ENCODE measurements at places on chromosomes 3 and 15. TPM values are rescaled to one million over a fixed set of nuclear protein-coding genes. Genes with fewer than 3 reads are reported as not detected.

Gene OR5K2
- not detected for polyA plus RNA-seq

Gene FAM3D
- polyA plus RNA-seq: not detected

Gene PLSCR2
- polyA plus RNA-seq: not detected

Gene NRG4
- polyA plus RNA-seq: 1.7 TPM

Gene XRN1
- 10.6 TPM for polyA plus RNA-seq

Gene HRH1
- not detected for polyA plus RNA-seq

Gene GOLGA8R
- 0.05 TPM for polyA plus RNA-seq

Gene RYK
- 2.0 TPM for polyA plus RNA-seq

- no peak for DNase-seq
- H3K27me3 ChIP-seq: no peaks in the 10 kb centered on the region
- H3K36me3 ChIP-seq: peaks cover 13% of the 10 kb centered on the region
Observed at GRCh38 chr3:50015918-50016317, 72.8 kb upstream of the RBM5 start.

- no peak overlapping the region for H3K27ac ChIP-seq
- H3K36me3 ChIP-seq: no peaks in the 10 kb centered on the region
- no peaks in the 10 kb centered on the region for H3K4me1 ChIP-seq
- no peak overlapping the region for H3K4me3 ChIP-seq
Observed at GRCh38 chr3:44903751-44904150, 29.3 kb downstream of the TGM4 start.

DNA sequence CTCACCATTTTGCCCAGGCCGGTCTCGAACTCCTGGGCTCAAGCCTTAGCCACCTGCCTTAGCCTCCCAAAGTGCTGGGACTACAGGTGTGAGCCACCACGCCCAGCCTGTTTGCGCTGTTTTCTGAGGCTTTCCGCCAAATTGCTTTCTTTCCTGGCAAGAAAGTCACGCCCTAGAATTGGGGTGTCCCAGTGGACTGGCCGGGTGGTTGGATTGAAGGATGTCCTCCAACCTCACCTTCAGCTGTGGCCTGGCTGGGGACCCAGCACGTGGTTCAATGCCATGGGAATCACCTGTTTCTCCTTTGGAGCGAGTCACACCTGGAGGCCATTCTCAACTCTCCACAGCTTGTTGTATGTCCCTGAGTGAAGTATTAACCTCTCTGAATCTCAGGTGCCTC lies 5.8 kb upstream of the ANKDD1A start:
- H3K4me3 ChIP-seq: no peak overlapping the region
- DNase-seq: no peak
- H3K36me3 ChIP-seq: no peaks in the 10 kb centered on the region
- H3K4me1 ChIP-seq: peaks cover 13% of the 10 kb centered on the region
- H3K27me3 ChIP-seq: no peaks in the 10 kb centered on the region

GRCh38 chr3:54906763-54907162 lies 21.1 kb downstream of the LRTM1 start:
- H3K27ac ChIP-seq: no peak overlapping the region
- no peak for DNase-seq
- no peaks in the 10 kb centered on the region for H3K27me3 ChIP-seq
- no peak overlapping the region for H3K4me3 ChIP-seq
- H3K36me3 ChIP-seq: no peaks in the 10 kb centered on the region
- H3K4me1 ChIP-seq: no peaks in the 10 kb centered on the region

- H3K27me3 ChIP-seq: no peaks in the 10 kb centered on the region
- no peaks in the 10 kb centered on the region for H3K4me1 ChIP-seq
Observed at GRCh38 chr15:49387471-49387870, 35.6 kb upstream of the FGF7 start.

DNA sequence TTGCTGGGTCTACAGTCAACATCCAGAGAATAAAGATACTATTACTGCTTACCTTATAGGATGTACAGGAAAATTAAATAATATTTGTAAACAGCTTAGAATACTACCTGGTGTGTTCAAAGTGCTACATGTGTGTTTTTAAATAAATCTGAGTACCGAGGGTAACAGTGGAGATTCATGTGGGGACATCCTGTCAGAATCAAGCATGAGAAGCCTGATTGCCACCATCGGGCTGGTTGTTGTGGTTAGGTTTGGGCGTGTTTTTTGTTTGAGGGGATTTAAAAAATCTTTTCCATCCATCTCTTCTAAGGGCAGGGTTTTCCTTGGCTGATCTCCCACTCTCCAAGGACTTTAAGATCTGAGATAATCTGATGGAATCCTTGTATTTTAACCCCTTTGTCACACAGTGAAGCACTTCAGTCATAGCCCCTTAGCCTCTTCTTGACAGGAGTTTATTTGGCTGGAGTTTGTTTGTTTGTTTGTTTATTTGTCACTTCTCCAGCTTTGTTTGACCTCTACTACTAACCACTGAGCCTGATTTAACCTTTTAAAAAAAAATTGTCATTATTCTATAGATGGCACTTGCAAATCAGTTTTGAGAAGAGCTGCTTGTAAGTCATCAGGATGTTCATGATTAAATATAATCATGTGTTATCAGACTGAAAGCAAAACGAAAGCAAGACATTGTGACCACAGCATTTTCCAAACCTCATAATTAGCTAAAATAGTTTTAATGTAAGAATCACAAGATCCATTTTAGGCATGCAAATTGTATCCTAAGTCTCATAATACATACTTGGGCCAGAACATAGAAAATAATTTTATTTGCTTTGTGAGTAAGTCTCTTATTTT lies 72.8 kb upstream of the RARB start:
- no peaks in the 10 kb centered on the region for H3K4me1 ChIP-seq
- H3K4me3 ChIP-seq: no peak overlapping the region
- no peaks in the 10 kb centered on the region for H3K27me3 ChIP-seq

DNA sequence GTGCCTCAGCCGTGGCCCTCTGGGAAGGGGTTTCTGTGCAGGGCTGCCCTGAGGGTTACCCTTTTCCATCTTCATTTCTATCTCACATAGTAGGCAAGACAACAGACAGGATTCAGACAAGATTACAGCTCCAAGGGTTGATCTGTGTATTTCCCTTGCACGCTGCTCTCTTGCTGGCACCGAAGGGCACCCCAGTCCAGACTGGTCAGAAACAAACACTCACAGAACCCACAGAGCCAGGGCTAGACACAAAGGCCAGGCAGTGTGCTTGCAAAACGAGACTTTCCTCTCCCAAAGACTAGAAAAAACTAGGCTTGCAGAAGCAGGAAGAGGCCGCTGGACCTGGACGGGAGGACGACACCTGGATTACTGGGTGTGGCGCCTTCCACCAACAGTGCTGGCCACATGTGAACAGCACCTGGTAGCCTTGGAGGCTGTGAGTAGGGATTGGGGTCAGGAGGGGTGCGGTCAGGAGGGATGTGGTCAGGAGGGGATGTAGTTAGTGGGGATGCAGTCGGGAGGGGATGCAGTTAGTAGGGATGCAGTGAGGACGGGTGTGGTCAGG lies 96.8 kb downstream of the BDH1 start:
- H3K27me3 ChIP-seq: no peaks in the 10 kb centered on the region
- no peak overlapping the region for H3K27ac ChIP-seq
- H3K4me1 ChIP-seq: no peaks in the 10 kb centered on the region
- H3K36me3 ChIP-seq: no peaks in the 10 kb centered on the region
- DNase-seq: no peak
- no peak overlapping the region for H3K4me3 ChIP-seq

GRCh38 chr15:64024172-64025050 lies 21.9 kb downstream of the DAPK2 start:
- H3K36me3 ChIP-seq: no peaks in the 10 kb centered on the region
- H3K4me1 ChIP-seq: 0 out of 2 replicates have a peak, but pooled peaks cover 4% of the 10 kb centered on the region
- no peak overlapping the region for H3K4me3 ChIP-seq

GRCh38 chr3:154728285-154728684 lies 298.3 kb upstream of the GPR149 start:
- no peaks in the 10 kb centered on the region for H3K27me3 ChIP-seq
- H3K36me3 ChIP-seq: no peaks in the 10 kb centered on the region
- no peaks in the 10 kb centered on the region for H3K4me1 ChIP-seq
- no peak for DNase-seq

DNA sequence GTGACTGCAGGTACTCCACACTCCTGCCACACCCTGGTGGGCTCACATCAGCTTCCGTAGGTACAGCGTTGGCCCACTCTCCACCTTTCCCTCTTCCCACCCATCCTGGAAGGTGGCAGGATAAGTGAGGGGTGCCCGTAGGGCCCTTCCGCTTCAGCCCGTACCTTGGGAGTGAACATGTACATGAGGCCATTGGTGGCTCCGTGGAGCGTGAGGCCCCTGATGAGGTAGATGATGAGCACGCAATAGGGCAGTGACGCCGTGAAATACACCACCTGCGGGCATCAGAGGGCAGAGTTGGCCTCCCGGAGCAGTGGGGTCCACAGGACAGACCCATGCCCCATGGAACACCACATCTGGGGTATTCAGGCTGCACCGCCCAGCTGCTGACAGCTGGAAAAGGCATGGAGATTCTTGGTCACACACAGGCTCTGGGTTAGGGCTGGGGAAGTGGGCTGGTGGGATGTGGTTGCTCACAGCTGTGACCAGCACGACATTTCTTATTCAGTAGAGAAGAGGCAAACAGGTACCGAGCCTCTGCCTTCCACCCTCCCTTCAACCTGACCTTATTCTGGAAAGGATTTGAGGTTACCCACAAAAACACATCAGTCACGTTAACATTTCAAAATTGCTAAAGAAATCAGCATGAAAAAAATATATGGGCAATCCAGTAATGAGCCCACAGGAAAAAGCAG lies 23.8 kb downstream of the SLC6A20 start:
- H3K4me1 ChIP-seq: no peaks in the 10 kb centered on the region
- DNase-seq: no peak
- no peaks in the 10 kb centered on the region for H3K36me3 ChIP-seq
- H3K27me3 ChIP-seq: 0 out of 2 replicates have a peak, but pooled peaks cover 2% of the 10 kb centered on the region
- H3K4me3 ChIP-seq: no peak overlapping the region

DNA sequence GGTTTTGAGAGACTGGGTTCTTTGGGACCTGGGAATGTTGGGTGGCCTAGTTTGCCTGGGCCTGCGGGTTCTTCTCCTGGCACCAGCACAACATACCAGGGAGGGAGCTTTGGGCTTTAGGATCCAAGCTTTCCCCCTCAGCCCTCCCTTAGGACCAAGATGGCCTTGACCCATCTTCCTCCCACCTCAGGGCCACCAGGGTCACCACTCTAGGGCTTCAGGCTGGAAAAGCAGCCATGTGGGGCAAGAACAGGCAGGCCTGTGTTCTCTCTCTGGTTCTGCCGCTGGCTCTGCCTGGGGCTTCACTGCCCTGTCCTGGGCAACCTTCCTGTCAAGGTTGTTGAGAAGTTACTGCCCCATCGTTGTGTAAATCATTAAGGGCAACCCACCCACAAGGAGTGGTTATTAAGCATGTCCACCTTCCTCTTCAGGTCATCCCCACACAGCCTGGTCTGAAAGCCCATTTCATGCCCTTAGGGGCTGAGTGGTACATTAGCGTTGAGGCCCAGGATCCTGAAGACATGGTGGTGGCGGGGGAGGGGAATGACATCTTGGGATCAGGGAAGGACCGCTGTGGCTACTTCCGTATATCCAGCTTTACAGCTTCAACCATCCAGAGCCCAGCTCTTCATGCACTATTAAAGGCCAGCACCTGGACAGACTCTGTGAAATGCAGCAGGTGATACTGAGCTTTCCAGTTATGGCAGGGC lies 652 bp downstream of the DUOX1 start:
- H3K36me3 ChIP-seq: no peaks in the 10 kb centered on the region
- H3K27me3 ChIP-seq: peaks cover 12% of the 10 kb centered on the region
- no peak overlapping the region for H3K27ac ChIP-seq
- H3K4me1 ChIP-seq: no peaks in the 10 kb centered on the region
- no peak overlapping the region for H3K4me3 ChIP-seq
- no peak for DNase-seq

- no peaks in the 10 kb centered on the region for H3K4me1 ChIP-seq
- no peak overlapping the region for H3K27ac ChIP-seq
- no peaks in the 10 kb centered on the region for H3K36me3 ChIP-seq
- H3K27me3 ChIP-seq: no peaks in the 10 kb centered on the region
- H3K4me3 ChIP-seq: no peak overlapping the region
- DNase-seq: no peak
Observed at GRCh38 chr3:190552969-190553759, 39.3 kb downstream of the IL1RAP start.

- no peak for DNase-seq
- no peak overlapping the region for H3K27ac ChIP-seq
- no peak overlapping the region for H3K4me3 ChIP-seq
Observed at GRCh38 chr3:158739661-158740060, 7.4 kb upstream of the RARRES1 start.

DNA sequence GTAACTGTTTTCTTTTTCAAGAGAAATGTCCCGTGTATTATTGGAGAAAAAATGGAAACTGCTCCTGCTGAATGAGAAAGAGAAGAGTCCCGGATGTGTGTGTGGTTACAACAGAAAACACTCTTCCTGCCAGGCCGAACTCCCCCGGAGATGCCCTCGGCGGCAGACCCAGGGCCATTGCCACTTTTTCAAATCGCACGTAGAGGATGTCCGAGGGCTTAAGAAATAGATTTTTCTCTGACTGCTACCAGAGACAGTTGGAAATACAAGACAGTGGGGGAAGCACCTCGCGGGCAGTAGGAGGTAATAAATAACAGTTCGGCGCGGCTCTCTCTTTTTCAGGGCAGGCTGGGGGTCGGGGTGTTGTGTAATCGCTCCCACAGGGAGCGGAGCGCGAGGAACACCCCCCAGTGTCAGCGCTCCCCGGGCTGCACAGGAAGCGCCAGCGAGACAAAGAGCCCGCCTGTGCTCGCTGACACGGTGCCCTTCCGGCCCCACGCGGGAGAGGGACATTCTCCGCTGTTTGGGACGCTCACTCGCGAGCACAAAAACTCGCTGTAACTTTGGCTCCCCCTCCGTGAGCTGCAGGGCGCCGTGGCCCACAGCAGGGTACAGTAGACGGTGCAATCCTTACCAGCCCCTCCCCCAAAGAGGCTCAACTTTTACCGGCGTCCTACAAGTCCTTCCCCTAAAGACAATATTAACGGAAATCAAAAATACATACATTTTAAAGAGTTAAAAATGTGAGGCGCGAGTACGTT lies 1.1 kb downstream of the VGLL4 start:
- H3K4me1 ChIP-seq: peaks cover 6% of the 10 kb centered on the region
- H3K36me3 ChIP-seq: no peaks in the 10 kb centered on the region
- H3K27ac ChIP-seq: peak overlapping the region; percentile 98
- DNase-seq: peak; percentile 73
- H3K4me3 ChIP-seq: peak overlapping the region; percentile 86
- H3K27me3 ChIP-seq: no peaks in the 10 kb centered on the region

DNA sequence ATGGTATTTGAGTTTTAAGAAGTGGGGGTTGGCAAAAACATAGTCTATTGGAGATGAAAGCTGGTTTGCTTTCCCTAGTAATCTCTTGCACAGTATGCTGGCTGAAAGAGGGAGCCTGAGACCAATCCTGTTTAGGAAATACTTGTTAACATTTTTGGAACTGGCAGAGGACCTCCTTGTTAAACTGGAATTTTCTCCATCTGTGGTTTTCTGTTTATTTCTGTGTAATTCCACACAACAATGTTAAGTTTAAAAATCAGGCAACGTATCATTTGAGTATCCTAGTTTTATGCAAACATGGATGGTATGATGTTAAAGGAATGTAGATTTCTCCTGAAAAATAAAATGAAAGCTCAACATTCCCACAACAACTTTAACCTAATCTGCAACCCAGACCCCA lies 536.0 kb upstream of the TBL1XR1 start:
- no peaks in the 10 kb centered on the region for H3K36me3 ChIP-seq
- no peaks in the 10 kb centered on the region for H3K4me1 ChIP-seq
- no peak for DNase-seq
- no peak overlapping the region for H3K27ac ChIP-seq
- H3K4me3 ChIP-seq: no peak overlapping the region
- no peaks in the 10 kb centered on the region for H3K27me3 ChIP-seq

GRCh38 chr3:185729337-185730055 lies 95.3 kb downstream of the IGF2BP2 start:
- no peak overlapping the region for H3K4me3 ChIP-seq
- H3K27me3 ChIP-seq: 0 out of 2 replicates have a peak, but pooled peaks cover 2% of the 10 kb centered on the region
- H3K4me1 ChIP-seq: peaks cover 9% of the 10 kb centered on the region
- H3K36me3 ChIP-seq: no peaks in the 10 kb centered on the region
